Activated CD8-positive, alpha-beta memory T cell treated with anti-CD3 and anti-CD28 coated beads, Interleukin-2, amount 10 ng/mL, durations not matched to agents 7 days and 5 days (primary cell): ENCODE measurements at places on chromosomes 3 and 15.

GRCh38 chr3:48128774-48129173 lies 59.4 kb downstream of the CDC25A start:
- no peak for DNase-seq

DNA sequence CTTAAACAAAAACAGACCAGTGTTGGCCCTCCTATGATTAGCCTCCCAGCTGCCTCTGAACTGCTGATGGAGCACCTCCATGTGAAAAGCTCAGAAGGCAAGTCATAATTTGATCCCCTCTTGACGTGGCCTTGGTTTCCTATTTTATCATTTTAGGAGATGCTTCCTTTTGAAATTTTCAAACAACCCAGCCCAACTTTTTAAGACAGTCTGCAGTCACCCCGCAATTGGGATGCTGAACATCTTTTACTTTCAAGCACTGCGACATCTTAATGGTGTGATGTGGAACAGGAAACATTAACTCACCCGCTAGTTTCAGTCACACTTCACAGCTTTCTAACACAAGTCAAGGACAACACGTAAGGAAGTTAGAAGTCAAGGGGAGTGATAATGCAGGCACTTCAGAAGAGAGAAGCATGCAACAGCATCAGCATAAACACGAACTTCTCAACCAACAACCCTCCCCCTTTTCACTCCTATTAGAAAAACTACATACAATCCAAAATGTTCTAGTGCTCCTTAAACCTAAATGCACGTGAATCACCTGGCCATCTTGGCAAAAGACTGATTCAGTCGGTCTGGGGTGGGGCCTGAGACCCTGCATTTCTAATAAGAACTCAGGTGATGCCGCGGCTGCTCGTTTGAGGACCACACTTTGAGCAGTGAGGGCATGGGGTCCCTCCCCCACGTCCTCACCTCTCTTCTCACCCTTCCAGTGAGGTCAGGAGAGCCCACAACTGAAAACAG lies 161.5 kb downstream of the FOXP1 start:
- peak; percentile 72 for DNase-seq

- no peak for DNase-seq
Measured at GRCh38 chr15:84616235-84616634, 15.4 kb downstream of the ZSCAN2 start.

- DNase-seq: no peak
Measured at GRCh38 chr3:55491296-55491816, 4.2 kb upstream of the WNT5A start.

- no peak for DNase-seq
Measured at GRCh38 chr15:101702077-101702476, 22.2 kb downstream of the TARS3 start.
